ENCODE measurements at places on chromosomes 3 and 15. TPM values are rescaled to one million over a fixed set of nuclear protein-coding genes. Genes with fewer than 3 reads are reported as not detected.

DNA sequence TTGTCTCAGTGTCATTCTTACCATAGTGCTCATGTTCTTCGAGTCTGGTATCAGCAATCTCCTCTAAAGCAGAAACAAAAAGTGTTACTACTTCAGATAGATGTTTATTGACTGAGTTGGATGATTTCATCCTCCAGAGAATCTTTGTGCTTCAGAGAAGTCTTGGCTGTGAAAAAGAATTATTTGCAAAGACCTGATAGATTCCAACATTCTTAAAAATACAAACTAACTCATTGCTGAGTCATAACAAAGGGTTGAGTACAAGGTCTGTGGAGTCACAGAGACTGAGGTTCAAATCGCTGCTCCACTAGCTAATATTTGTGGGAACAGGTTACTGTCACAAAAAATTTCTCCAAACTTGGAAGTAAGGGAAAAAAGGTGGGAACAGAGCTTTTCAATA is 9.0 kb upstream of the STRIT1 start:
- DNase-seq = no peak

DNA sequence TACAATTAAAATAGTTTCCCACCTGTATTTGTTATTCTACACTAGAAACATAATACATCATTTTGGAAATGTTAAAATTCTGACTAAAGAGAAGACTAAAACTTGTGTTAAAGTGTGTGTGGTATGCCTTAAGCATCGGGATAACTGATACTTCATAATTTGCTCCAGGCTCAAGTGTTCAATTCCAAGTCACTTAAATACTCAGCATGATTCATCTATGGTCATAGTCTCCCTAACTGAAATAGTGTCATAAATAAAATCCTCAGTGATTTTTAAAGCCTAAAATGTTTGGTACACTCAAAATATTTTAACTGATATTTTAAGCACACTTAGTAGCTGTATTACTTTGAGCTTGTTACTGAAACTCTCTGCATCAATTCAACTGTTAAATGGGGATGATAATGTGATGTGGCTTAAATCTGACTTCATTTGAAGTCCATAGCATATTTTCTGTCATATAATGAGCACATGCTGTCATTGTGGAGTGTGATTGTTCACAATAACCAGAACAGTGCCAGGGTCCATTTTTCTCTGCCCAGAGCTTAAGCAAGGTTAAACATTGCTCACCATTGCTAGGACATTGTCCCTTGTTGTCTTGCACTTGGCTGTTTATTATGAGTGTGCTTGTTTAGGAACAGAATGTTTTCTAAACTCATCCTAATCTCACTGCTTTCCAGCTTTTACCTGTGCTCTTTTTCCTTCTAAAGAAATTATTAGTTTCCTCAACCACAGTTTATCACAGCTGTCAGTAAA is 122.2 kb downstream of the KLHL25 start:
- DNase-seq = no peak

Gene POLR2M
- polyA plus RNA-seq = 39.6 TPM

- DNase-seq = no peak
These were observed 37.9 kb upstream of the MINAR1 start for GRCh38 chr15:79394231-79394630.

Gene NMNAT3
- 4.3 TPM for polyA plus RNA-seq

GRCh38 chr3:134136604-134137003 is 106.9 kb upstream of the SLCO2A1 start:
- no peak for DNase-seq

GRCh38 chr15:79184465-79184892 is 93.9 kb upstream of the RASGRF1 start:
- peak; percentile 71 for DNase-seq

Gene KLF15
- polyA plus RNA-seq = 0.98 TPM

DNA sequence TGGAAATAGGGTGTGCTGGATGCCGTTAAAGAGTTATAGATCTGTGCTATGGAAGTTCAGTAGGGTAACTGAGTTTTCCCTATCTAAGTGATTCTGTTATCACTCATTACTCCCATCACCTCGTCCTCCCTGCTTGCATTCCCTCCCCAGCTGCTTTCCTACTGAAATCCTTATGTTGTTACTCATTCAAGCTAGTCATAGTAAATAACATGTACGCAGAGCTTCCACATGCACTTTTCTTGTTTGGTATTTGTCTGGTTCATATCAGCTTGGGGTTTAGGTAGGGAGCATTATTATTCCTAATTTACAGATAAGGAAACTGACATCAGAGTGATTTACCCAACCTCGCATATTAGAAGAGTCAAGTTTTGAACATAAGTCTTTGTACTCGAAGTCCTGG is 135.1 kb downstream of the HCN4 start:
- no peak for DNase-seq

GRCh38 chr3:29227307-29227706 is 53.6 kb upstream of the RBMS3 start:
- DNase-seq = no peak

Gene C3orf52
- polyA plus RNA-seq = 3.3 TPM

GRCh38 chr3:57007521-57008460 is 52.7 kb upstream of the SPATA12 start:
- peak; percentile 86 for DNase-seq

GRCh38 chr3:198032039-198032936 is 72.3 kb downstream of the LMLN start:
- no peak for DNase-seq

DNA sequence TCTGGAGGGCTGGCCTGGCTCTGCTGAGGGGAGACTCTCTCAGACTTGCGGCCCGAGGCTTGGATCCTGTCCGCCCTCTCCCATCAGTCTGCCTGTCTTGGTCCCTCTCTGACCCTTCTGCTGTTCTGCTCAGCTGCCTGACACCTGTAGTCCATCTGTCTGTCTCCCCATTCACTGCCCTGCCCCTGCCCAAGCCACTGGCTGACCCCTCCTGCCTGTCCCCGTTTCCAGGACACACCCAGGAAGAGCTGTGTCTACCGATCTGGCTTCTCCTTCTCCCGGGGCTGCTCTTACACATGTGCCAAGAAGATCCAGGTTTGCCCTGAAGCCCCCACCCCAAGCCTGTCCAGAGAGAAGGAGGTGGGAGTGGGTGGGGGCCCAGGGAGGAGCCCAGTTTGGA is 18.5 kb downstream of the NT5DC2 start:
- no peak for DNase-seq

DNA sequence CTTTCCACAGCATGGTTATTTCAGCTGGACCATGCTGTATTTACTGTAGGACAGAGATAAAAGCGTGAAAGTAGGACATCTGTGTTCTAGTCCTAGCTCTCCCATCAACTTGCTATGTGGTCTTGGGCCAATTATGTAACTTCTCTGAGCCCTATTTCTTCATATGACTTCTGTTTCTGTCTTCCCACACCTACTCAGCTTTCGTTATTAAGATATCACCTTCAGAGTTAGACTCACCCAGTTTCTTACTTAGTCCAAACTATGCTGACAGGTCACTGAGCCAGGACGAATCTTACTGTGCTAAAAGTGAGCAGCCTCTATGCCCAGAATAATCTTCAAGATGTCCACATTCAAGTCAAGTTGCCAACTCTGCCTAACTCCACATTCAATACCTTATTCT is 283.7 kb downstream of the IL5RA start:
- no peak for DNase-seq

Gene ILDR1
- polyA plus RNA-seq = 0.31 TPM
